Skeletal muscle tissue (tissue), 5 donors: ENCODE measurements at places on chromosomes 2 and 18. TPM values are rescaled to one million over a fixed set of nuclear protein-coding genes. Genes with fewer than 3 reads are reported as not detected.

The RAB27B gene
- 1.0 TPM for total RNA-seq

The NEURL3 gene
- total RNA-seq = not detected

The DUSP2 gene
- 4.2 TPM for total RNA-seq

The SLC5A7 gene
- under 0.01 TPM for total RNA-seq

The AGXT gene
- not detected for total RNA-seq

The BOK gene
- total RNA-seq = 25.1 TPM

The SLC9A2 gene
- total RNA-seq = 2.1 TPM

The SGO2 gene
- 1.0 TPM for total RNA-seq

The SETBP1 gene
- total RNA-seq = 13.6 TPM

The NDUFS1 gene
- 93.9 TPM for total RNA-seq

The PUM2 gene
- total RNA-seq = 80.4 TPM

The CELF4 gene
- total RNA-seq = not detected

The ZNF804A gene
- total RNA-seq = under 0.01 TPM

The IKZF2 gene
- 4.2 TPM for total RNA-seq

The CCDC74A gene
- total RNA-seq = 1.0 TPM

The MTLN gene
- 90.8 TPM for total RNA-seq

The PDCL3 gene
- total RNA-seq = 15.7 TPM

The C2orf80 gene
- total RNA-seq = not detected

The SERPINB11 gene
- not detected for total RNA-seq

The GRB14 gene
- 5.7 TPM for total RNA-seq

The CCBE1 gene
- total RNA-seq = 2.6 TPM

The SALL3 gene
- not detected for total RNA-seq

The FOXI3 gene
- not detected for total RNA-seq

The ATP9B gene
- 83.0 TPM for total RNA-seq

The AP1S3 gene
- 1.0 TPM for total RNA-seq

The NOL4 gene
- total RNA-seq = not detected

The ARHGAP15 gene
- total RNA-seq = 33.9 TPM

The ARHGEF4 gene
- total RNA-seq = 11.5 TPM

The POMC gene
- 4.2 TPM for total RNA-seq

The USP37 gene
- 17.7 TPM for total RNA-seq

The GRHL1 gene
- under 0.01 TPM for total RNA-seq

The MAB21L4 gene
- not detected for total RNA-seq

The KCNJ3 gene
- total RNA-seq = 4.2 TPM

The HOXD8 gene
- total RNA-seq = 18.8 TPM

The DTNA gene
- total RNA-seq = 94.5 TPM

The FAM228A gene
- 0.52 TPM for total RNA-seq

The SCYGR2 gene
- total RNA-seq = not detected

The SERPINB4 gene
- not detected for total RNA-seq

The STEAP3 gene
- total RNA-seq = 8.9 TPM

The C2orf72 gene
- 1.0 TPM for total RNA-seq

The KCNJ13 gene
- not detected for total RNA-seq

The ALK gene
- 0.52 TPM for total RNA-seq
